ENCODE measurements at places on chromosomes 16 and 17. TPM values are rescaled to one million over a fixed set of nuclear protein-coding genes. Genes with fewer than 3 reads are reported as not detected.

The SMIM22 gene
- 11.0 TPM for polyA plus RNA-seq

GRCh38 chr17:70709596-70709995 is 540.3 kb downstream of the KCNJ2 start:
- DNase-seq: no peak

DNA sequence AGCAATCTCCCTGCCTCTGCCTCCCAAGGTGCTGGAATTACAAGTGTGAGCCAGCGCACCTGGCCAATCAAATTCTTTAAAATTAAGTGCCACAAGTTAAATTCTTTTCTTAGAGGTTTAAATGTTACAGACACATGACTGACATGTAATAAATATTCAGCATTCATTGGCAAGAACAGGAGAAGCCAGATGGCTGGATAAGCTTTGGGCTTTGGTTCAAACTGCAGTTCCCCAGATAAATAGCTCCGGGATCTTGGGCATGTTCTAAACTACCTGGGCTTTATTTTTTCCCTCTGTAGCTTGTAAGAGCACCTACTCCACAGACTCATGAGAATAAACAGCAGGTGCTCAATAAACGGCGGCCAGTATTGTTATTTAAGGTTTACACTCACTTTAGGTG is 34.1 kb downstream of the ABAT start:
- DNase-seq: no peak

DNA sequence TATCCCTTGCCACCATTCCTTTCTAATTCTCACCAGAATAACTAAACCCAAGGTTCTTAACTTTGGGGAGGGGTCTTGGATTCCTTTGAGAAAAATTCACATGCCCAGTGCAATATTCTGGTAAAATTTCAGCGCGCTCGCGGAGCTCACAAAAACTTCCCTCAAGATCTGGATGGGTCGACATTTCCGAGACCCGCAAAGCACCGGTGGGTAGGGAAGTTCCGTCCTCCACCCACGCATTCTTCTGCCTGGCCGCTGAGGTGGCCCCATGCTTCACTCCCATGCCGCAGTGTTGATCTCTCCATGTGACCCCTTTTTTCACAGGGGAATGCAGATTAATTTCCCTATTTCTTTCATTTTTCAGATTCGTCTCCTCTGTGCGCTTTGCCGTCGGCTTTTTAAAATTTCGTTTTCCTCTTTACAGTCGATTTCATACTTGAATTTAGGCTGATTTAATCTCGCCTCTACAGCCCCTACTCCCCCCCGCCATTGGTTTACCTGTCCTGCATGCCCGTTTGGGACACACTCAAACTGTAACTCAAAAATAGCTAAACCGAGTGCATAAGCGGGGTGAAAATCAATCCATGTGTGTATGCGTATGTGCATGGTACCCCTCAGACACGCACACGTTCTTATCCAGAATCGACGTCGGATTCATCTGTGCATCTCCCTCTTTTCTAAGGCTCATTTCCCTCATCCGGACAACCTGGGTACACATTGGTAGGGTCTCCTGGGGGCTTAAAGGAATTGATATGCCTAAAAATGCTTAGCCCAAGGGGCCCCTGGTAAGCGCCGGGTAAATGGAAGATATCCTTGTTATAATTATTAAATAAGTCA is 1.4 kb upstream of the SP6 start:
- no peak for DNase-seq

The LITAFD gene
- not detected for polyA plus RNA-seq

The C16orf87 gene
- 34.1 TPM for polyA plus RNA-seq

- DNase-seq: no peak
Observed at GRCh38 chr17:72477491-72477890, 356.7 kb downstream of the SOX9 start.
